H1 (cell line): ENCODE measurements at places on chromosomes 6 and 20.

GRCh38 chr20:9506964-9507369 lies 7.4 kb upstream of the LAMP5 start:
- DNase-seq: no peak

GRCh38 chr6:112626468-112627082 lies 279.4 kb downstream of the RFPL4B start:
- no peak for DNase-seq

DNA sequence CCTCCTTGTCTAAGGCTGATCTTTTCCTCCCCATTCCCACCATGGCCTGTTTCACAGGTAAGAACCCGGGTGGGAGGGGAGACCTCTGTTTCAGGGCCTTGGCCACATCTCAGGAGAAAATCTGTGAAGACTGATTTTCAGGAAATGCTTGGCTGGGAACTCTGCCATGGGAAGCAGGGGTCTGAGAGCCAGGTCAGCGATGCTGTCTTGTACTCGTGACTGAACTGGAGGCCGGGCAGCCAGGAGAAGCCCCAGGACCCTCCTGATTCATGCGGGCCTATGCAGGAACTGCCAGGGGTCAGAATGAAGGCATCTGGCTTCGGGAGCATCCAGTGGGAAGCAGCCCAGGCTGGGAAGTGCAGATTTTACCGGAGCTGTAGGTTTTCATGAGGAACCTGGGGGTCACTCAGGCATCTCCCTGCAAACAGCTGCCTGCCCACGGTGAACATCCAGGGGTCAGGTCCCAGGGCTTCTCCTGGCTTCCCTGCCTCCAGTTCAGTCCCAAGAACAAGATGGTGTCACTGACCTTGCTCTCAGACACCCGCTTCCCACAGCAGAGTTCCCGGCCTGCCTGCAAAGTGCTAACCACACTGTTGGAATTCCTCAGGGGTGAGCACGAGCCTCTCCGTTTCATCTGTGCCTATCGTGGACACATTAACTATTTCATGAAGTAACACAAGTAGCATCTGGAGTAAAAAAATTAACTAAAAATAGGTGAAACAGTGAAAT lies 90.2 kb upstream of the SULF2 start:
- no peak for DNase-seq

- DNase-seq: no peak
Measured at GRCh38 chr6:134281388-134281787, 36.5 kb downstream of the SGK1 start.

DNA sequence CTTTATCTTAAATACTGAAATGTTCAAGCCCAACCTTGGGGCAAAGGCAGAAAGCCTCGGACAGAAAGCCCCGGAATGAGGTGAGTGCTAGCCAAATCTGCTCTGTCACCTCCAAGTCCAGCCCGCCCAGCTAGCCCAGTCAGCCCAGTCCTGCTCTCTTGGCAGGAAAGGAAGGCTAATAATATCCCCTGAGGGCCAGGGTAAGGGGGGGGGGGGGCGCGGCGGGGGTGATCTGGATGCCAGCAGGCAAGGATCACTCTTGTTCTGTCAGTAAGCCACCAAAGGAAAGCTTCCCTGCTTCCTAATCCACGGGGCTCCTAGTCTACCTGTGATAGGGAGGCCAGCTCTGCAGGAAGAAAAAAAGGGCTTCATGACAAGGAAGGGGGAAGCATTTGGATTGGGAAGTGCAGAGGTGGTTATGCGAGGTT lies 1.1 kb downstream of the NDRG3 start:
- DNase-seq: no peak

DNA sequence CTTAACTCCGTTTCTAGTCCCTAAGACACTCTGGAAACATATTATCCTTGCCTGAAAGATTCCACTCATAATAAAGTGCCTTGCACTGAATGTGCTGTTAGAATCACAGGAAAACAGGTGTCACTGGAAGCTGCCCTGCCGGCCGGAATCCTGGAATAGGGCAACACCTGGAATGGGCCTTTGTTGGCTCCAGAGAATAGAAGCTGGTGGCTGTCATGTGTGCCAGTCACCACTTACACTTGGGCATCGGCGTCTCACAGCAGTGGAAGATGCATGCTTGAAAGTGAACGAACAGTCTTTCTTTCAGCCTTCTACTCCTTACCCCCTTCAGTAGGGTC lies 90.8 kb upstream of the AFDN start:
- no peak for DNase-seq

GRCh38 chr20:33653218-33653899 lies 8.8 kb upstream of the C20orf144 start:
- peak; percentile 69 for DNase-seq

- DNase-seq: no peak
Measured at GRCh38 chr20:15674253-15675060, 898.8 kb downstream of the KIF16B start.

DNA sequence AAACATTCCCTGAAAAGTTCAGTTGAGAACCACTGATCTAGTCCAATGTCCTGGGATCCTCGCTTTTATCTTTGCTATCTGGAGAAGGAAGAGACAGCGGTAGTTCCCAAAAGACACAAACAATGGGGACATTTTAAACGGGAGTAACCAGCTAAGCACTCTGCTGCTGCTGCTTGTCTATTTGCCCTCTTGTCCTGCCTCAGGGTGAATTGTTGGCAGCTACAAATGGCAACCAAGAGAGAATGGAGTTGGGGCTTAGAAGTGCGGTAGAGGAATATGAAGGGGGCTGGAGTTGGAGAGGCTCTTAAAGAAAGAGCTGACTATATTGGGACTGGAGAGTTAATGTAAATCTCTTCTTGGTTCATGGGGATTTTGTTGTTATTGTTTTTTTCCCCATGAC lies 6.5 kb upstream of the ZSWIM1 start:
- no peak for DNase-seq

DNA sequence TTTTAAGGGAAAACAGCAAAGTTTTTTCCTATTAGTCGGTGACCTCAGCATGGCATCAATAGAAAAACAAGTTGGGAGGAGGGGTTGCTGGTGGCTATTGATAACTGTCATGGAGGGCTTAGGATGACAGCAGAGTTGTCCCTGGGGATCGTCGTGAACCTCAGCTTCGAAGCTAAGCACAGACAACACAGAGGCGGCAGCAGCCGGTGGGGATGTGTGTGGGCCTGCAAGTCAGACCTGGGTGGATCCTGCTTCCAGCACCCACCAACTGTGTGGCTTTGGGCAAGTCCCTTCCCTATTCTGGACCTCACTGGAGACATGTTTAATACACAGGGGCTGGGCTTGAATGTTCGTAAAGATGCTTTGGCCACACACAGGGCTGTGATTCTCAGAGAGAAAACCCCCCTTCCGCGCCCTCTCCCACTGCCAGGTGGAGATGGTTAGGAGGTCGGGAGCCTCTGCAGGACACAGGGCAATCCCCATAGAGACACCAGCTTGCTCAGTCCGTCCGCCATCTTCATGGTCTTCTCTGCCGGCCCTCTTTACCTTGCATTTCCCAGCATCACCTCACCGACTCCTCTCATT lies 83.1 kb upstream of the TOX2 start:
- no peak for DNase-seq

- DNase-seq: no peak
Measured at GRCh38 chr6:170037541-170038250, 253.2 kb downstream of the DLL1 start.

GRCh38 chr6:46263707-46264086 lies 92.9 kb upstream of the ENPP5 start:
- no peak for DNase-seq

DNA sequence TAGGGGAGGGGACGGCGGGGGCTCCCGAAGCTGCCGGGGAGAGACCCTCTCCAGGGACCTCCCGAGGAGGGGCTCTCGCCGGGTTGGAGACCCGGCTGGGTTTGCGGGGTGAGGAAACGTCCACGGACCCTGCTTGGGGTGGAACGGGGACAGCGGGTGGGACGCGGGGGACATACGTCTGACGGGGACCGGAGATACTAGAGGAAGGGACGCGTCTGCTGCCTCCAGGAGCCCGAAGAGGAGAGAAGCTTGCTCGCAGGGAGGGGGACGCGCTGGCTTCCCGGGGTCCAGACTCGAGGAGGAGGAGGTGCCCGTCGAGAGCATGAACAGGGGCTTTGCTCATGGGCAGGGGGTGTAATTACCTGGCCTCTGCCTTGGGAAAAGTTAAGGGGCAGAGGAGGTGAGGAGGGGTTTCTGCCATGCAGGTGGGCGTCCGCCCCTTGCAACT lies 593 bp downstream of the DNMT3B start:
- no peak for DNase-seq

GRCh38 chr6:148884461-148884860 lies 137.6 kb downstream of the UST start:
- DNase-seq: no peak

DNA sequence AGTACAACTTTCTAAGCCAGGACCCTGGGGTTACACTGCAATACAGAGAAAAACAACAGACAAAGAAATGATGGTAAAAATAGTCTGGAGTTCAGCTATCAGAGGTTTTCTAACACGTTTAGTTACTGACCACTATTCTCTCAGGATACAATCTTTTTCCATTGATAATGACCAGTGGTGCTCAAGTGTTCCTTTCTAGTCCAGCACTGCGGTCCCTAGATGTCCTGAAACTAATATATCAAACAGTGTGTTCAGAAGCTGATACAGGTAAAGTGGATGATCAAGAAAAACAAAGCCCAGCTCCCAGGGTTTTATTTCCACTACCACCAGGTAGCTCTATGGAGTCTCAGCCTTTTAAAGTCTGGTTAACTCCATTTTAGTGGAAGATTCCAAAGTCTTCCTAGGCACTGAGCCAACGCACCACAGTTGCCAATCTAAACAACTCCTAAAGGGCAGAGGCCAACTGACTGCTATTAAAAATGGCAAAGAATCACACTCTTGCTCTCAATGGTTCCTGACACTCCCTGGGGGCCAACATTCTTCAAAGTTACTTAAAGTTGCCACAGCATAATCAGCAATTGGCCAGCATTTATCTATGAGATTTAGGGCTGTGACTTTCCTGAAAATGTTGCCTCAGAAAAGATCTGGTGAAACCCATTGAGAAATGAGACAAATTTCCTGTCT lies 38.2 kb downstream of the DZANK1 start:
- DNase-seq: no peak

- no peak for DNase-seq
Measured at GRCh38 chr6:164057876-164058275, 643.4 kb downstream of the QKI start.

- no peak for DNase-seq
Measured at GRCh38 chr6:44301782-44302564, 11.2 kb downstream of the AARS2 start.

DNA sequence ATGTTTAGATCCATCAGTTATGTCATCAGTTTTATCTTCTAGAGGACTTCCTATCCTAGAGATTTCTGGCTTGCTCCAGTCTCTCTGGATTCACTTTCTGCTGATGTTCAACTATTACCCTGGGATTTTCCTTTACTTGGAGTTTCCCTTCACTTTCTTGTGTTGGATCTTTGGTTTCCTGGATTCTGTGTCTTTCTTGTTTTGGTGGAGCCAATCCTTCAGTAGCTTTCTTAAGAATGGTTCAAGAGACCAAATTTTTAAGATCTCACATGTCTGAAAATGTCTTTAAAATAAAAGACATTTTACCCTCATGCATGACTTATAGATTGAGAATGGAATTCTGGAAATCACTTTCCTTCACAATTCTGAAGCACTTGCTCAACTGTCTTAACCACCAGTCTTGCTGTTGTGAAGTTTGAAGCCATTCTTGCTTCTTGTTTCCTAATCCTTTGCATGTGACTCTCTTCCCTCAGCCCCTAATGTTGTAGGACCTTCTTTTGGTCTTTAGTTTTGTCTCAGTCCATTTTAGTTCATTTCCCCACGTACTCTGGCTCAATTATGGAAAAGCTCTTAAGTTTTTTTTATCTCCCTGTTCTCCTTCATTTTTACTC lies 87.9 kb downstream of the ARID1B start:
- no peak for DNase-seq

DNA sequence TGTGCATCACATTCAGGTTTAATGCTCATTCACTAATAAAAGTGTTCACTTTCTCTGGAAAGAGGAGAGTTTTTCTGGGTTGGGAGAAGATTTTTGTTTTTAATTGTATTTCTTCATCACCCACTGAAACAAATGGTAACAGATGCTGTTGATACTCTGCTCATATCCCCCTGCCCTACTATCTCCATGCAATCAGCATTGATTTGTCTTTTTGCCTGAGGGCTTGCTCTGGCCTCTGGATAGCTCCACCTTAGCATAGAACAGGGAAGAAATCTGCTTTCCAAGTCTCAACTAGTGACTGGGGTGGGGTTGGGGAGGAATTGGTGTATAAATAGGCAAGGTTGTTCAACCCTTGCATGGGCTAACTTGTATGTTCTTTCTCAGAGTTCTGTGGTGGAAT lies 296.4 kb downstream of the KHDRBS2 start:
- DNase-seq: no peak

GRCh38 chr6:72580281-72580940 lies 41.5 kb upstream of the KCNQ5 start:
- peak; percentile 9 for DNase-seq

GRCh38 chr20:50286609-50287008 lies 96.0 kb downstream of the CEBPB start:
- DNase-seq: no peak

DNA sequence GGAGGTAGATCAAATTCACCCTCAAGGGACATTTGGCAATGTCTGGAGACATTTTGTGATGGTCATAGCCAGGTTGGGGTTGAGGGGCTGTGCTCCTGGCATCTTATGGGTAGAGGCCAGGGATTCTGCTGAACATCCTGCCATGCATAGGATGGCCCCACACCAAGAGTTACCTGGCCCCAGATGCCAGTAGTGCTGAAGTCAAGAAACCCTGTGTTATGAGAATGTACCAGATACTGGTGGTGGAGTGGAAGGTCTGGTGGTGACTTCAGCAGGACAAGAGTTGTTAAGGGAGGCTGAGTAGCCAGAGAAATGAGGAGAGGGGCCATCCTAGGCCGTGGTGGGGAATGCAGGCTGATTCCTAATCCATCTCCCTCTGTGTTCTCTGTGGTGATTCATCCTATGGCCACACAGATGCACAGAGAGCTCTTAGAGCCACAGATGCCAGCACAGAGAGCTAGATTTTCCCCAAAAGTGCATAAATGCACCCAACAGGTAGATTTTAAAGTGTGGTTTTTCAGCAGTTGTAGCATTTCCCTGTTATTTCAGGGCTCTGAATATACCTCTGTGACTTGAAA lies 43.6 kb downstream of the CDYL start:
- no peak for DNase-seq

DNA sequence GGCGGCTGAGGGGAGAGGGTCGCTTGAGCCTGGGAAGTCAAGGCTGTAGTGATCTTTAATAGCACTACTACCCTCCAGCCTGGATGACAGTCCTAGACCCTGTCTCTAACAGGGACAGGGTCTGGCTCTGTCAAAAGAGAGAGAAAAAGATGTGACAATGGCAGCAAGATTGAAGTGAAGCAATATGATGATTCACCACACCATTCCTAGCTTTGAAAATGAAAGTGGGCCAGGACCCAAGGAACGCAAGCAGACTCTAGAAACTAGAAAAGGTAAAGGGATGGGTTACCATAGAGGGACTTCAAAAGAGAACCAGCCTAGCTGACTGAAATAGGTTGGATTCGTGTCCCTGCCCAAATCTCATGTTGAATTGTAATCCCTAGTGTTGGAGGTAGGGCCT lies 426.9 kb downstream of the HTR1B start:
- DNase-seq: no peak

DNA sequence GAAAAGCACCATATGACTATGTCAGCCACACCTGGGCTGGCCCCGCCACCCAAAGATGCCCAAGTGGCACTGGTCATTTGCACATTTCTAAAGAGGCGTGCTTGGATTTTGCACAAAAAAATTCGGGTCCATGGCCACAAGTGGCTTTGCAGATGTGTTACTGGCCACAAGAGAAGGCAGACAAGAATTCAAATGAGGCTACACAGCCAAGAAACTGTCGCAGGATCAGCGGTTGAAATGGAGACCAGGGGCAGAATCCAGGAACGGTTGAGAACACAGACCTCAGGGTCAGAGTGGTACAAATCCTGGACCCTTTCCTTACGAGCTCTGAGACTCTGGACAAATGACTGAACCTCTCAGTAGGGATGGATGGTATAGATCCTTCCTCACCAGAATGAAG lies 48.6 kb upstream of the SASH1 start:
- DNase-seq: no peak
